ENCODE measurements at places on chromosomes 2 and 18. TPM values are rescaled to one million over a fixed set of nuclear protein-coding genes. Genes with fewer than 3 reads are reported as not detected.

DNA sequence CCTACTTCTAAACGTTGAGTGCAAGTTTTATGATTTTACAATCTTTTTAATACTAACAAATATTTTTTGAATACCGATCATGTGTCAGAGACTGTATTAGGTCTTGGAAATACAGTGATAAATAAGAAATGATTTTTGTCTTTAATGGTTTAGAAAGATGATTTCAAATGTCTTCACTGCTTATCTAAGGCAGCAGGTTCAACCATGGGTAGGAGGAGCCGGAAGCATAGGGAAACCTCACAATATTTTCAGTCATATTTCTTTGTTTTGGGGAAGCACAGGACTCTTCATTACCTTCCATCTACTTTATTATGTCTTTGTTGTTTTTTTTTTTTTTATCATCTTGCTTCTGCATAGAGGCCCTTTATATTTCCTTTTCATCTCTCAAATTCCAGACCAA, 165.2 kb upstream of the EPC2 start:
- DNase-seq = no peak

DNA sequence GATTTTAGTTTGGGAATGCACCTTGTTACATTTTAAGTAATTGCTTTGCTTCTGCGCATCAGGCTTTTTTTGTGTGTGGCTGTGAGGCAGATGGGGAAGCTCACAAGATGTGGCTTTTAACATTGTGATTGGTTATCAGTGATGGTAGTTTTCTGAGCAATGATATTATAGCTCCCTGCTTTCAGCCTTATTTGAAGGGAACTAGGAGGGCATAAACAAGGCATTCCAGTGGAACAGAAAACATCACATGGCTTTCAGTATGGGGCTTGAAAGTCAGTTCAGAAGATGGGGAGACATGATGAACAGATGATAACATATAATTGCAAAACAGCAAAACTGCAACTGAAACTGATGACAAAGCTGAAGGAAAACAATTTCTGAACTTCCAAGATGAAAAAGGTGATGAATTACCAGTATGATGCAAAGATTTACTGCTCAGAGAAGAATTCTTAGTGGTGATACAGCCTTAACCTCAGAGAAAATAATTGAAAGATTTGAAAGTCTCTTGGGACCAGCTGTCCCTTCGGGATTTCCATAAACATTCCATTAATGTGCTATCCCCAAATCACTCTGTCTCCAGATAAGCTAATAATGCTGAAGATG, 439.7 kb downstream of the RND3 start:
- DNase-seq = no peak

DNA sequence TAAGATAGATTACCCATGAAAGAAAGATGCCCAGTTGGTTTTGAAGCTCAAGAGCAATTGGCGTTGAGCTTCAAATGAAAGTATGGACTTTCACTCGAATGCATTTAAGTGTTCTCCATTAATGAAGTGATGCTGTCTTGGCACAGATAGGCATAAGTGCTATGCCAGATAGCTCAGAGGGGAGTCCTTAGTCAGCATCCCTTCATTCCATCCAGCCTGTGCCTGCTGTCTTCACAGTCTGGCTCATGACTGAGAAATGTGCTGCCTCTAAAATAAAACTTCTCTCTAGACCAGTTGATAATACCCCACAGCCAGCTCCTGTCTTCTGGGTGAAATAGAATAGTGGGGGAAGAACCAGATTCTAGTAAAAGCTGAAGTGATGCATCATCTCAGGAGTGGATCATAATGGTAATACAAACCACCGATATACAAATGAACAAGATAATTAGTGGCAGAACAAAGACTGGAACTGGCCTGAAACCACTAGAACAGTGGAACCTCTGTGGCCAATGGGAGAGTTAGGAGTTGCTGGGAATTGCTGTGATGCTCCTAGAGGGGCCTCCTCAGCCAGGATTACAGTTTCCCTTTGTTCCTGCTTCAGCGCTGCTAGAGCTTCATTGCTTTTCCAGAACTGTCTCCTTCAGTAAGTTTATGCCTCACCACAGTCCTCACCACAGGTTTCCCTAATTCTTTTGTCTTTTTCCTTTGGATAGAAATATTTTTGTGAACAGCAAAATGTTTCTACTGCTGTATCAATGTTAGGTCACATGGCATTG, 359.3 kb downstream of the KIAA1328 start:
- DNase-seq = no peak

DNA sequence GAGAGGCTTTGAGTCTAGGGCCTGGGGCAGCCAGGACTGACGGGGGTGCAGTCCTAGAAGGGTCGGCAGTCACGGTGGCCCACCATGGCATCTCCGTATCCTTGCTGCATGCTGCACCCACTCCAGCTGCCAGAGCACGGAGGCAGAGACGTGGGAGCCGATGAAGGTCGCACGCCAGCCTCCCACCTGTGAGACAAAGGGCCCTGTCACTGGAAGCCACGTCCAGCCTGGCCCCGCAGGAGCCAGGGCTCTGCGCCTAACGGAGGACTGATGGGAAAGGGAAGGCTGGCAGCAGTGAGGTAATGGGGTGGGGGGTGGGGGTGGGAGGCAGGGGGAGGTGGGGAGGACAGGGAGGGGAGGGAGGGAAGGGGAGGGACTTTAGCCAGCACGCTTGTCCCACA, 21.9 kb downstream of the ITM2C start:
- DNase-seq = no peak

- DNase-seq = no peak
Observed at GRCh38 chr2:235008584-235009044, 56.8 kb downstream of the SH3BP4 start.

GRCh38 chr2:156466739-156467405, 30.7 kb downstream of the GPD2 start:
- peak; percentile 40 for DNase-seq

DNA sequence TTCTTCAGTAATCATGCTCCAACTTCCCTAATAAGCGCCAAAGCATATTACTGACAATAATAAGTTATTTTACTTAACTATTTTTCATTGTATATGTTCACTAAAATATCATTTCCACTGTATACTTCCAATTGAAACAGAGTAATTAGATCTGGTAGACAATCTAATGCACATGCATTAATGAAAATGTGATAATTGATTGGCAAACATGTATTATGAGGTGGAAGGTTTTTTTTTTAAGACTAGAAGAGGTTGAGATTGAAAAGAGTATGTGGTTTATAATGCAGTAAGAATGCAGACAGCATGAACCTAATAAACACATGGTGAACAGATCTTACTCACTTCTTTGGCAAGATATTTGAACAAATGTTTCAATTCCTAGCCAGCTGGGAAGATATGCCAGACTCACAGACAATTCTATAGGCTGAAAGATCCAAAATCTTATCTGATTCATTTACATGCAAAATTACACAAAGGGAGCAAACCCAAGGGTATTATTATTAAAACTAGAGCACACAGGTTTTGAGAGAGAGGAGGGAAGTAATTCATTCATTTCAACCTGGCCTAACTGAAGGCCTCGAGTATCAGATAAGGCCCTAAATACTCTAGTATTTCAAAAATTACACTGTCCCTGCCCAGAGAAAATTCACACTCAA, 2.8 kb downstream of the NCKAP1 start:
- DNase-seq = no peak

DNA sequence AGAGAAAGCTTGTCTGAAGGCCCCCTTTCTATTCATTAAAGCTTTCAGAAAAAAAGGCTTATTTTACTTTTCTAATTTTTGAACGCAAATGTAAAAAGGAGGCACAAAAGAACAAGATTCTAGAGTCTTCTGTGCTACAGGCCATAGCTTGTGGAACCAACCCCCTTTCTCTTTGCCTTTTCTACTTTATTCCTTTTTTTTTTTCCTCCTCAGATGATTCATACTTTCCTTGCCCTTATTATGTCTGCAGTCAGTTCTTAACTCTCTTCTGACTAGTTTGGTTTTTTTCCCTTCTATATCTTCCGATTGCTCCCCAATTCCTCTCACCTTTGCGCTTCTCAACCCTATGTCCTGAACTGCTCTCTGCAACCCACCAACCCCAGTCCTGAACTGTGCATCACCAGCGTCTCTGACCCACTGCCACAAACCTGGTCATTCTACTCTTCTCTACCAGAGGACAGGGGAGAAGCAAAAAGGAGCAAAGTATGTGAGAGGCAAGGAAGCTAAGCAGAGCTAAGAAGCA, 56.9 kb upstream of the WIPF1 start:
- no peak for DNase-seq

GRCh38 chr2:48144777-48145176, 238.5 kb upstream of the FBXO11 start:
- no peak for DNase-seq

DNA sequence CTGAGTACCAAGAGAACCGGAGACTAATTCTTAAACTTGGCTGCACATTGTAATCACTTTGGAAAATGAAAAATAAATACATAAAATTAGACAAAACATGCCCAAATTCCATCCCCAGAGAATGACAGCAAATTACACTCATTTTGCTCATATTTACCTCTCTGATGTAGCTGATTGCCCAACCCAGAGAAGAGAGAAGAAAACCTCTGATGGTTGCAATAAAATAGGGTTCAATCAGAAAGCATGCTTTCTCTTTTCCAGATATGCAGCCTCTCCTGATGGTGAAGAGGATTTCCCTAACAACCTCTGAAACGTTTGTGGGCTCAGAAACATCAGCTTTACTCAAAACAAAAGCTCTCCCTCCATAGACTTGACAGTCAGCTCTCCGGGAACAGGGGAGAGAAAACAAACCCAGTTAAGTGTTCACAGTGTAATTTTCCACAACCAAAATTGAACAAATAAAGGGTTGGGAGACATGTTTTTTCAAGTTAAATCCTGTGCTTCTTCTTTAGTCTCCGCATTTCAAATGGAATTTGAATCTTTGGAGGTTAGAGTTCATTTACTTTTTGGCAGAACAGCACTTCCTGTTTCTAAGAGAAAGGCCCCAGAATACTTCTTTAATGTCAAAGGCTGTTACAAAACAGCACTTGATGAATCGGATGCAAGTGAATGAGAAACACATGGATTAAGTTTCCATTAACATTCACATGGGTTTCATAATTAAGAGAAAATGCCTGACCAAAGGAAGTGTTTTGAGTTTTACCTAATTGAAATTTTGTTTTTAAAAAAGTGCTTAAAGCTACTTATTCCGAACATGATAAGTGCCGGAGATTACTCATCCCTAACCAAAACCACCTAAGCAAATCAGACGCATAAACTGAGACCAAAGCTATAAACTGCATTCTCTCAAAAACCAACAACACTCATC, 570.1 kb upstream of the SYT4 start:
- DNase-seq = no peak

GRCh38 chr2:209549589-209549988, 125.7 kb downstream of the MAP2 start:
- DNase-seq = no peak

GRCh38 chr2:191061381-191061980, 47.5 kb upstream of the STAT1 start:
- no peak for DNase-seq

DNA sequence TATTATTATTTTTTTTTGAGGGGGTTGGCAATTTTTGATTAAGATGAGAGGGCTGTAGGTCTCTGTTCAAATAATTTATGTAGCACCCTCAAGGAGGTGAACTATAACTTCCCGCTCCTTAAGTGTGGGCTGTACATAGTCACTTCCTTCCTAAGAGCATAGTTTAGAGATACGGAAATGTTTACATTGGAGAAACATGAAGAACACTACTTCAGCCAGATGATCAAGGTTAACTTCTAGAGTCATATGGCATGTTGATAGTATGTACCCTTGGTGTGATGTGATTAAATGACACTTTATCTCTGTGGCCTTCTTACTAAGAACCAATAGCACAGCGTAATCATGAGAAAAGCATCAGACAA, 93.7 kb downstream of the MIB1 start:
- DNase-seq = no peak

DNA sequence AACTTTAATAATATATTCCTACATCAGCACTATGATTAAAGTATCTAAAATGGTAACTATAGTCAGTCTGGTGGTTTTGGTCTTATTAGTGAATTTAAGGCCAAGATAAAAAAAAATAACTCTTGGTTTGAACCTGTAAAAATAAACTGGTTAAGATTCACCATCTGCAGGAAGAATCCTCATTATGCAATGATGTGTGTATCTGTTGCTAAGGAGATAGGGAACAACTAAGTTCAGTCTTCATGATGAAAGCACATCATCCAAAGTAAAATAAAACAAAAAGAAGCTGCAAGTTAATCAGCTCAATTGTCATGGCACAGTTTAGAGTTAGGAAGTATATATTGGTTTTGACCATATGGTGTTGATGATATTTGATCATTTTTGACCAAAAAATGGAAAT, 466.0 kb downstream of the NYAP2 start:
- no peak for DNase-seq

DNA sequence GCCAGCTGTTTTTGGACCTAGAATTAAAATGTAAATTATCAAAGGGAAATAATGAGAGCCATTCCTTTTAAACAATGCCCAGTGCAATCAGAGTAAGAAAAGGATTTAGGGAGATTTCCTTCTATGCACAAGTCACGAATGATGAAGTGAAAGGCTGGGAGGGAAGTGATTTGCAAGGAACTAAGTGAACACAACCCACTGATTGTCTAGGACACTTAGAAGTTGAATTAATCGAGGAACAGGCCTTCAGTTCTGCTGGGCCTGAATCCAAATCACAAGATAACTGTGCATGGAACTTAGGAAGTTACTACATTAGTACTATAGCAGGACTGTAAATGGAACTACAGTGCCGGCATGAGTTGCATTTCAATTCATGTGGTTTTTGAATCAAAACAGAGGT, 17.7 kb downstream of the MAP2 start:
- peak; percentile 19 for DNase-seq

- no peak for DNase-seq
Observed at GRCh38 chr2:25253153-25253626, 84.8 kb upstream of the POMC start.

GRCh38 chr2:102030855-102031527, 39.2 kb downstream of the IL1R2 start:
- no peak for DNase-seq

DNA sequence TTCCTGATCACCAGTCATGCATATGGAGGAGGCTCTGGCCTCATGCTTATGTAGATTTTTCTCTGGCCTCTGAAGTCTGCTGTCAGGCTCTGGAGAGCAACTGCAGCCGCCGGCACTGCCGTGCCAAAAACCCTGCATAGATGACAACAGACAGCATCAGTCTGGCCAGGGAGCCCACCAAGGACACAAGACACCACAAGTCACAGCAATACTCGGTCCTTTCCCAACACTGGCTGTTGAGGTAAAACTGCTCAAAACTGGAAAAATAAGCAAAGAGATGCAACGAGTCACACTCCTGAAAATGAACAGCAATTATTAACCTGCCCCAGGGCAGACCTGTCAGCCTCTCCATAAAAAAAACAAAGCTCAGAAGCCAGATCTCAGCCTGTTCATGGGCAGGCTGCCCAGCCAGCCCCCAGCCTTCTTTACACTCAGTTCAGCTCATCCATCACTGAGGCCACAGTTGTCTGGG, 186.0 kb upstream of the RAB6C start:
- peak; percentile 75 for DNase-seq

- no peak for DNase-seq
Observed at GRCh38 chr2:101387151-101387834, at the start of gene CREG2. Gene CREG2, minus strand, starts transcription at chr2:101387503. Its CDS starts 46 bp downstream, at chr2:101387457.

Gene TIA1
- total RNA-seq = 52.7 TPM

Gene MC5R
- total RNA-seq = not detected

Gene INHBB
- 9.4 TPM for total RNA-seq

Gene FABP1
- total RNA-seq = not detected

Gene GPR55
- total RNA-seq = not detected

Gene SLC23A3
- total RNA-seq = 4.4 TPM

Gene GRB14
- 0.13 TPM for total RNA-seq

All from lower leg skin (tissue), 4 donors.